ENCODE measurements at places on chromosomes 2 and 18. TPM values are rescaled to one million over a fixed set of nuclear protein-coding genes. Genes with fewer than 3 reads are reported as not detected.
A peak's percentile ranks its signal among the peaks of the same experiment; 100 is the strongest.

GRCh38 chr2:99971326-99971900 lies 171.0 kb downstream of the AFF3 start:
- H3K4me3 ChIP-seq: no peak overlapping the region
- H3K36me3 ChIP-seq: no peaks in the 10 kb centered on the region
- no peak overlapping the region for H3K27ac ChIP-seq
- H3K4me1 ChIP-seq: no peaks in the 10 kb centered on the region
- no peaks in the 10 kb centered on the region for H3K27me3 ChIP-seq

Gene BMP10
- total RNA-seq: not detected

- no peaks in the 10 kb centered on the region for H3K27me3 ChIP-seq
- no peak overlapping the region for H3K27ac ChIP-seq
- no peak overlapping the region for H3K4me3 ChIP-seq
These were observed 75.4 kb upstream of the HNMT start for GRCh38 chr2:137888845-137889244.

Gene G6PC2
- total RNA-seq: not detected

GRCh38 chr2:27715318-27716210 lies 51.9 kb downstream of the SLC4A1AP start:
- peak overlapping the region; percentile 1 for H3K4me3 ChIP-seq
- H3K4me1 ChIP-seq: no peaks in the 10 kb centered on the region
- H3K27me3 ChIP-seq: peaks cover 22% of the 10 kb centered on the region
- no peak for DNase-seq
- peak overlapping the region; percentile 49 for H3K27ac ChIP-seq

DNA sequence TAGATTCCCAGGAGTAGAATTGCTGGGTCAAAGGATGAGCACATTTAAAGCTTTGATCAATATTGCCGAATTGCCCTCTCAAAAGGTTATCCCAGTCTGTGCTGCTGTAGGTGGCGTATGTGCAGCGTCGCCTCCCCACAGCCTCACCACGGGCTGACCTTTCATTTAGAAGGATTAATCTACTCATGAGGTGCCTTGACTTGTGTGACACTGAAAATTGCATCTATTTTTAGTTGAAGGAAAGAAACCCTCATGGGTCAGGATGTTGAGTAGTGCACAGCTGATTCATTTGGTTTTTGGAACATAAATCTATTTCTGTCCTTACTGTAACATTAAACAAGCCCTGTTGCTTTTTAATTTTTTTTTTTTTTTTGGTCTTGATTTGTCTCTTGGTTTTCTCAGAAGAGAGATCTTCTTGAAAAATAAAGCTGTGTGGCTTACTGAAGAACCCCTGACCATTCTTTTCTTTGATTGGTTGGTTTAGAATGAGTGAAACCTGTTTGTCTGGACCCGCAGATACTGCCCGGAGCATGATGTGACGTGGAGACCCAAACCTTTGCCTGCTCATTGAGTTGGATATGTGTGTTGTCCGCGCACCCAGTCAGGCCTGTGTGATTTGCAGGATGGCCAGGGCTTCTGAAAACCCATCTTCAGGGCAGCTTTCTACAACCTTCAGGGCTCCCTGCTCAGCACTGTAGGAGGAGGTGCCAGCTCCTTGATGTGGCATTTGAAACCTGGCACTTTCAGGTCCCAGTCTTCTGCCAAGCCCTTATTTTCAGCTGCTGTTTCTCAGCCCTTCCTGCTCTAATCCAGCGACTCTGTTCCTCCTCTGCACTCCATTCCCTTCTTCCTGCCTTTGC lies 61.0 kb downstream of the LPIN1 start:
- H3K27me3 ChIP-seq: no peaks in the 10 kb centered on the region
- no peak overlapping the region for H3K27ac ChIP-seq
- DNase-seq: no peak

- H3K27ac ChIP-seq: no peak overlapping the region
- H3K4me1 ChIP-seq: no peaks in the 10 kb centered on the region
- H3K36me3 ChIP-seq: no peaks in the 10 kb centered on the region
- no peak overlapping the region for H3K4me3 ChIP-seq
- H3K27me3 ChIP-seq: no peaks in the 10 kb centered on the region
These were observed 67.0 kb upstream of the LYPD6B start for GRCh38 chr2:148971547-148971946.

Gene TUBA4B
- not detected for total RNA-seq

Gene TLX2
- total RNA-seq: 0.96 TPM
